ENCODE measurements at places on chromosomes 5 and 9. TPM values are rescaled to one million over a fixed set of nuclear protein-coding genes. Genes with fewer than 3 reads are reported as not detected.

The FBN2 gene
- total RNA-seq, result 19.1 TPM

The NR6A1 gene
- 5.1 TPM for total RNA-seq

The ANKRD34B gene
- total RNA-seq, result 0.06 TPM

The DMRT1 gene
- total RNA-seq, result 0.46 TPM

The MLLT3 gene
- total RNA-seq, result 2.1 TPM

The GFI1B gene
- total RNA-seq, result not detected

The ADAMTS12 gene
- 3.5 TPM for total RNA-seq

The PCDHB11 gene
- total RNA-seq, result 1.1 TPM

The IL5 gene
- not detected for total RNA-seq

The CA9 gene
- 0.42 TPM for total RNA-seq

The PAXX gene
- total RNA-seq, result 60.5 TPM

The DRD1 gene
- 0.06 TPM for total RNA-seq

The SOWAHA gene
- total RNA-seq, result 0.42 TPM

The HAUS6 gene
- 22.8 TPM for total RNA-seq

The RNF183 gene
- not detected for total RNA-seq

The EMB gene
- total RNA-seq, result 21.6 TPM

The ASPN gene
- not detected for total RNA-seq

The IRX1 gene
- total RNA-seq, result 19.0 TPM

The CACFD1 gene
- 2.6 TPM for total RNA-seq

The CCNJL gene
- total RNA-seq, result 7.0 TPM

The TLR4 gene
- 0.11 TPM for total RNA-seq

The KIF27 gene
- total RNA-seq, result 2.7 TPM

The SNCAIP gene
- total RNA-seq, result 8.2 TPM

The PCDHA9 gene
- total RNA-seq, result 0.51 TPM

The AHRR gene
- total RNA-seq, result 15.3 TPM

The GBGT1 gene
- total RNA-seq, result 13.9 TPM

The NUTM2G gene
- under 0.01 TPM for total RNA-seq

The CBY3 gene
- not detected for total RNA-seq

The PCDHA4 gene
- total RNA-seq, result 1.0 TPM

The ARHGEF37 gene
- total RNA-seq, result 0.80 TPM

The ZNF483 gene
- 3.1 TPM for total RNA-seq

The PRLR gene
- total RNA-seq, result 0.29 TPM

The BAAT gene
- total RNA-seq, result not detected

The NUDT2 gene
- 51.9 TPM for total RNA-seq

The FOXD4L5 gene
- total RNA-seq, result not detected

The HAVCR1 gene
- not detected for total RNA-seq

The GLDC gene
- 4.6 TPM for total RNA-seq

The SPATA31A3 gene
- total RNA-seq, result not detected

The GCNT4 gene
- total RNA-seq, result 1.7 TPM

The PLAC8L1 gene
- total RNA-seq, result 0.83 TPM

The NXNL2 gene
- total RNA-seq, result 0.89 TPM

The CDX1 gene
- total RNA-seq, result 1.3 TPM

The PKD2L2 gene
- not detected for total RNA-seq

The SOX30 gene
- total RNA-seq, result 0.11 TPM

The TAF11L10 gene
- not detected for total RNA-seq

The CCL27 gene
- total RNA-seq, result not detected

The ESM1 gene
- total RNA-seq, result 5.0 TPM

The PROB1 gene
- 0.17 TPM for total RNA-seq
